ENCODE measurements at places on chromosomes 4 and X.

DNA sequence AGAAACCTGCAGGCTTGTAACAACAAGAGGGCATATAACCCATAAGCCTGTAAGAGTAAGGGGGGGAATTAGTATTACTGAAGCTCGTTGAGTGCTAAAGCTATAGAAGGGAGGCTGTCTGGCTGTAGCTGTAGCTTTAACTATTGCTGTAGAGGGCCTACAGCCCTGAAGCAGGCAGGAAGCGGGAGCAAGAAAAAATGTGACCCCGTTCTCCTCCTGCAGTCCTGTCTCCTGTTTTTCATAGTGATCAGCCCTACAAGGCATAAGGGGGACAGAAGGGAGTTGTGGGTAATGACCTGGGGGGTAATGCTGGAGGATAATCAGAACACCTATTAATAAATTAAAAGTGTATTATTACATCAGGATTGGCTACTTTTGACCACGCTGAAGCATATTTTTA lies 206.9 kb upstream of the MAB21L2 start:
- DNase-seq: no peak

DNA sequence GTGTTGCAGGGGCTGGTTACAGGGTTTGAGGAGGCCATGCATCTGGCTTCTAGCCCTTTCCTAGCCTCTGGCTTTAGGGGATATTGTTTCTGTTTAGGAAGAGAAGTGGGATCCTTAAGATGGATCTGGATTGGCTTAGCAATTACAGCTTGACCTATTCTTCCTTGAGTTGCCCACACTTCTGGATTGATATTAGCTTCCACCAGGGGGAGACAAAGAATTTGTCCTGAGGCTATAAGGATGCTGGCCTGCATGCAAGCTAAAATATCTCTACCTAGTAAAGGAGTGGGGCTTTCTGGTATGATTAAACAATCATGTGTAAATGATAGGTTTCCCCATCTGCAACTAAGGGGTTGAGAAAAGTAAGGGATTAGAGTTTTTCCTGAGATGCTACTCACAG lies 117.2 kb downstream of the TEX13C start:
- no peak for DNase-seq

GRCh38 chrX:5536261-5536660 lies 692.4 kb downstream of the NLGN4X start:
- DNase-seq: no peak

- no peak for DNase-seq
Measured at GRCh38 chrX:7264399-7264798, 116.4 kb upstream of the PUDP start.

GRCh38 chrX:110317820-110318663 lies at the start of gene AMMECR1:
Gene AMMECR1 (minus strand): TSS chrX:110318085. CDS start chrX:110318071, 14 bp downstream.
- peak; percentile 78 for DNase-seq

DNA sequence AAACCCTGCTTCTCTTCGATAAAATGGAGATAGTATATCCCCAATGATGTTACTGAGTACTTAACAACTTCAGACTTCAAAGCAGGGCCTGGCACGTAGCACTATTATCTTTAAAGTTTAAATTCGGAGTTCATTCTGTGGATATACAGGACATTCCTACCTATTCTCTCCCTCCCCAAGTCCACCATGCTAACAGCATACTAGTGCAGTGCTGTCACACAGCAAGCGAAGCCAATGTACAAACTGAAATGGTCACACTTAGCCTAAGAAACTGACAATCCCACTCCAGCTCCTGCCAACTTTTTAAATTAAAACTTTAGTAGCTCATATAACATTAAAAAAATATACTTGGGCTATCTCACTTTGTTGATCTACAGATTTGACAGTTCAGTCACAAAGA lies 1.2 kb upstream of the DNAJB14 start:
- no peak for DNase-seq

- no peak for DNase-seq
Measured at GRCh38 chr4:134147941-134148340, 53.6 kb downstream of the PABPC4L start.

GRCh38 chr4:119980456-119980855 lies 86.2 kb downstream of the MAD2L1 start:
- no peak for DNase-seq

DNA sequence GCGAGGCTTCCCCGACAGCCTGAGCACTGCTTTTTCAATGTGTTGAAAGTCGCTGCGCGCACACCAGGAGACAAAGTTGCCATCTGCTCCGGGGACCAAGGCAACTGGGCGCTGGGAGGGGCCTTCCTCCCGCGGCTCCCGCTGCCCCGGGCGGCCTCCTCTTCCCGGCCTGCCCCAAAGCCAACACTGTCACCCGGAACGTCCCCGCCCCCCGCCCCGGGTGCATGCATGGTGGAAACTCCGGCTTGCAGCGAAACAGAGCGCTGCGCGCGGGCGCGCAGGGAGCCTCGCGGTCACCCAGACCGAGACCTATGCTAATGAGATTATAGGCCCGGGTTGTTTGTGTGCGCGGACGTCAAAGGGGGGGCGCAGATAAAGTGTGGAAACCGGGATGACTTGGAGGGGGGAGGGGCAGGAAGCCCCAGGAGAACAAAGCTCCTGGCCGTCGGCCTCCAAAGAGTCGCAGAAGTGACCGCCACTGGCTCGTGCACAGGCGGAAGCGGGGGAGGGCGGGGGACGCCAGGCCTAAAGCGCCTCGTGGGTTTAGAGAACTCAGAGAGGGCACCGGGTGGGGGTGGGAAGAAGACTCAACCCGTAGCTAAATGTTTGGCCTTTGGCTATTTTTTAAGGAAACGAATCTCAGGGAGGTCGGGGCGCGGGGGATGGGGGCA lies 88.8 kb downstream of the BCOR start:
- DNase-seq: no peak
